ENCODE measurements at places on chromosomes 2 and 18. TPM values are rescaled to one million over a fixed set of nuclear protein-coding genes. Genes with fewer than 3 reads are reported as not detected.

GRCh38 chr2:207546822-207547221, 17.1 kb downstream of the CREB1 start:
- no peak for DNase-seq

- no peak for DNase-seq
Measured at GRCh38 chr18:64180617-64181016, 31.7 kb upstream of the LINC00305 start.

GRCh38 chr2:208025814-208026184, 472 bp upstream of the PLEKHM3 start:
- DNase-seq, result no peak

DNA sequence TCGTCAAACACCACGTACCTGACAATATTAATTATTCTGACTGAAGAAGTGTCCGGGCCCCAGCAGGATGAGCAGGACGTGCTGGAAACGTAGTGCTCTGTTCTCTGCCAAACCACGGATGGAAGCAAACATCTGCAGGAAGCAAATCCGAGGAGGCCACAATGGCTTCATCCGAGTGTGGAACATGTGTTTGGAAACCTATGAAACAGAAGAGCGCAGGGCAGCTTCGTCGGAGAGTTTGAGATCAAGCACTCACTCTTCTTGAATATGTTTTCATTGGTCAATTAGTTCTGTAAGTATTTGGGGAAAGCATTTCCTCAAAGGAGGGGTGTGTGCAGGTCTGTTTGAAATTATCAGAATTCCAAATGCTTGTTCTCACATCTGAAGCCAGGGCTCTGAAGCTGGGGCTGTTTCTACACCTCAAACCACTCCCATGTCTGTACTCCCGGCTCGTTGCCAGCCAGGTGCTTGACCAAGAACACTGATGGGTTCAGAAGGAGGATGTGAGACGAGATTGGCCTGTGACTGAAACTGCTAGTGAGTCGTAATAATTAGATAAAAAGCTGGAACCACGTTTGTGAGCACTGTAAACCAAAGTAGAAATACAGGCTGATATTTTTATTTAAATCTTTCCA, 356.6 kb upstream of the SALL3 start:
- DNase-seq, result no peak

GRCh38 chr2:103660519-103660918, 898.7 kb downstream of the TMEM182 start:
- no peak for DNase-seq

- no peak for DNase-seq
Measured at GRCh38 chr2:197089655-197090054, 163.1 kb upstream of the PGAP1 start.

DNA sequence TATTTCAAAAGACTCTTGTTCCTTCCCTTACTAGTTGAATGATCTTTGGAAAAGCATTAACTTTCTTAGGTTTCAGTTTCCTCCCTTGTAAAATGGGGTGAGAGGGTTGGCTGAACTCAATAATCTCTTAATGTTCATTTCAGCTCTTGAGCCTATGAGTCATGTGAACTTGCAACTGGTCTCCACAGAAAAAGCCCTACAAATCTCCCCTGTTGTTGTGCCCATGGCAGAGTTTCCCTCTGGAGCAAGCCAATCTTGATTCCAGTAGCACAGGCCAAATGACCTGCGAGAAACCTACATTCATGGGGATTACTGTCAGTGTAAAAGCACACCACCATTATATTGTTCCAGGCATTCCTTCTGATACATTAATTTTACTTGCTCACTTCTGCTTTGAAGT, 388.9 kb downstream of the ALK start:
- no peak for DNase-seq

GRCh38 chr2:102789349-102790090, 27.7 kb downstream of the TMEM182 start:
- DNase-seq, result no peak

GRCh38 chr2:218988164-218988563, 3.2 kb upstream of the FEV start:
- DNase-seq, result no peak

DNA sequence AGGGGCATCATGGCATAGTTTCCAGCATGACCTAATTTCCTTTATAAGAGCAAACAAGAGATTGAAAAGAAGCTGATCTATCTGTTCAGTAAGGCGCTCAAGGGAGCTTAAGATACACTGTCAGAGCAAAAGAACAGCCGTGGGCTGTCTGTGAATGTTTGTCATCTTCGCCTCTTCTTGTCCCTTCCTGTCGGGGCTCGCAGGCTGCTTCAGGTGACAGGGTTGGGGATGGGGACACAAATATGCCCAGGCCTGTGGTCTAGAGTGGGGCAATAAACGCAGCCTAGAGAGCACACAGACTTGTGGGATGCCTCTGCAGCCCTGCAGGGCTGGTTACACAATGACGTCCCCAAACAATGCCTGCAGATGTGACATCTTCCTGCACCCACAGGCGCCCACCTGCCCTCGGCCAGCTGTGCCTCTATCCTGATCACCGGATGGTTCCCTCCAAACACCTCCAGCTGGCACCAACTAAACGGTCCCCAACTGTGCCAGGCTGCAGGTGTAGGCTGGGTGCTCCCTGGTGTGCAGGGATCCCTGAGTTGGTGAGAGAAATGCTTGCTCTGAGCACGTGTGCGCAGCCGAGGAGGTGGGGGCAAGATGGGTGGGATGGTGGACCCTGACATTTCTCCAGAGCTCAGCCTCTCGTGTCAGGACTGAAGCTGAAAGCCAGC, 72.8 kb downstream of the EDAR start:
- peak; percentile 0 for DNase-seq

DNA sequence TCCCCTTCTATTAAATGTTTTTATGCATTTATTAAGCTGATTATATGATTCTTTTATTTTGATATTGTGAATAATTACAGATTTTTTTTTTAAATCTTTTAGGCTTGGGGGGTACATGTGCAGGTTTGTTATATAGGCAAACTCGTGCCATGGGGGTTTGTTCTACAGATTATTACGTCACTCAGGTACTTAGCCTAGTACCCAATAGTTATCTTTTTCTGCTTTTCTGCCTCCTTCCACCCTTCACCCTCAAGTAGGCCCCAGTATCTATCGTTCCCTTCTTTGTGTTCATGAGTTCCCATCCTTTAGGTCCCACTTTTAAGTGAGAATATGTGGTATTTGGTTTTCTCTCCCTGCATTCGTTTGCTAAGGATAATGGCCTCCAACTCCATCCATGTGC, 92.2 kb upstream of the CWC22 start:
- DNase-seq, result no peak

- DNase-seq, result no peak
Measured at GRCh38 chr2:138596403-138596802, 94.8 kb downstream of the SPOPL start.

DNA sequence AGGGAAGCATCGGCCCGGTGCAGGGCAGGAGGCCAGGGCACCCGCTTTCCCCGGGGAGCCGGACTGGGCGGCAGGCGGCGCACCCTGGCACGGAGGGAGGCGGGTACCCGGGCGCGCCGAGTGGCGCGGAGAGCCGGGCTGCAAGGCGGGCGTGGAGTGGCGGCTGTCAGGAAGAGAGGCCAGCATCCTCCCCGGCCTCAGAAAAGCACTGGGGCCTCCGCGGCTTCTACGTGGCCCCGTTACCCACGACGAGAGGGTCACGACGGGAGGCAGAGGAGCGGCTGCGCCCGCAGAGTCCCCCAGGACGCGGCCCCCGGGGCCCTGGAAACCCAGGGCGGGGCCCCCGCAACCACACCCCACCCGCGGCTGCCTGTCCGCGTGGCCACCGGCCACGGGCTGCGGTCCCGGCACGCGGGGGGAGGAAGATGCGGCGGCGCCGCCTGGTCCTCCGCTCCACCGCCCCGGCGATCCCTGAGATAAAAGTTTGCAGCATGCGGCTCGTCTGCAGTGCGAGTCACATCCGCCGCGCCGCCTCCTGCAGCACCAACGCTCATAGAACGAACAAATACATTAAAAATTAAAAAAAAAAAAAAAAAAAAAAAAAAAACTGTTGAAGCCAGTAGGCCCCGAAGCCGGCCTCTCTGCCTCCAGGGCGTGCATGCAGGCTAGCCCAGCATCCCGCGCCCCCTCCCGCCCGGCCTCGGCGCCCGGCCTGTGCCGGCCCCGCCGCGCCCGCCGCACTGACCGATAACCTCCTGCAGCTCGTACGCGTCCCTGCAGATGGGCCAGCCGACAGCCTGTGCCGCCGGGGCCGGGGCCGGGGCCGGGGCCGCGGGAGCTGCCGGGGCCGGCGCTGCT, 683 bp downstream of the STK39 start:
- peak; percentile 80 for DNase-seq

- DNase-seq, result no peak
Measured at GRCh38 chr2:9400268-9401058, 22.9 kb downstream of the ITGB1BP1 start.

DNA sequence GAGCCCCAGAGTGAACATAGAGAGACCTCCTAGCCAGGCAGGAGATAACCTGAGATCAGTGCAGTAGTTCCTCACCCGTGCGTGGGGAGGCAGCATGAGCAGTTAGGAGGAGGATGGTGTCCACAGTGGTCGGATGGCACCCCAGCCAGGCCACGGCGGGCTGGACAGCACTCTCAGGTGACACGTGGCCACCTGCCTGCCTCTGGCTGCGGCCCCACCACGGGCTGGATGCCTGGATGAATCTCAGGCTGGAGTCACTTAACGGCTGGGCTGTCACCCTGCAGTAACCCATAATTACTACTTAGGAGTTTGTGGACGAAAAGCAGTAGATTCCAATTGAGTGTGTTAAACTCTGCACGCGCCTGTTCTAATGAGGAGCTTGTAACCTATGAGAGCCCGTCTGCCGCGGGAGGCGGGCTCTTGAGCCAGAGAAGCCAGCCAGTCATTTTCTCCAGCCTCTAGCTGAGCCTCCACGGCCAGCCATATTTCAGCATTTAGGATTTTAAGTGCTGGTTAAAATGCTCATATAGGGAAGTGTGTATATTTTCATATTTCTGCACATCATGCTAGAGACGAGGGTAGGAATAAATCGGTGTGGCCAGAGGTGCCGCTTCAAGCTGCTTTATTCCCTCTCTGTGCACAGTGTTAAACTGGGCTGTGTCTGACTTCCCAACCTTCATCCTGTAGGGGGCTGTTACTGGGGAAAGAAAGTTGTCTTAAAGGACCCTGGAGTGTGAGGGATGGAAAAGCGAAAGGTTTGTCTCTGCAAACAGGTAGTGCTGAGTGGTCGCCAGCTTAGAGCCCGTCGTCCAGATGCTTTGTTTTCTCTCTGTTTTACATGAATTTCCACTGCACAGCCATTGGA, 144.0 kb downstream of the GLI2 start:
- DNase-seq, result no peak

The RESP18 gene
- total RNA-seq, result not detected

The OSBPL6 gene
- total RNA-seq, result 0.58 TPM

The NXPH2 gene
- total RNA-seq, result not detected

The CLEC4F gene
- not detected for total RNA-seq

The GKN1 gene
- total RNA-seq, result not detected
